ENCODE measurements at places on chromosomes 2 and 18.

GRCh38 chr2:175633227-175633626 lies 368.8 kb downstream of the LNPK start:
- DNase-seq, result no peak

DNA sequence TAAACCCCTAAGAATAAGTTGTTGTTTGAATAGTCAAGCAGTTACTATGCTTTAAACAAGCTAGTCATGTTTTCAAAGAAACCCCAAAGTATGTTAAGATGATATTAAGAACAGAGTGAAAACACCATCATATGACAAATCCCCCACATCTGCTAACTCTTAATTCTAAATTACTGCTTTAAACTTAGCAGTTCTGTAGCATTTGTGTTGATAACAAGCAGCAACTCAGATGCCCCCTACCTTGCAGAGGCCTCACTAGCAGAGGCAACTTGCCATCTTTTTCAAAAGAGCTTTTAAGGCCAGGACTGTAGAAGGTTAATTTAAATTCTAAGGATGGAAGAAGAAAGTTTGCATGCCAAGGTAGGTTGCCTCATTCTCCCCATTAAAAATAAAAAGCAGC lies 376.2 kb downstream of the SETBP1 start:
- DNase-seq, result no peak

- DNase-seq, result no peak
These were observed 10.6 kb upstream of the WIPF1 start for GRCh38 chr2:174607989-174608865.

GRCh38 chr2:204207866-204208265 lies 271.3 kb downstream of the ICOS start:
- DNase-seq, result no peak

GRCh38 chr2:97716695-97717612 lies 3.6 kb downstream of the ZAP70 start:
- DNase-seq, result no peak

DNA sequence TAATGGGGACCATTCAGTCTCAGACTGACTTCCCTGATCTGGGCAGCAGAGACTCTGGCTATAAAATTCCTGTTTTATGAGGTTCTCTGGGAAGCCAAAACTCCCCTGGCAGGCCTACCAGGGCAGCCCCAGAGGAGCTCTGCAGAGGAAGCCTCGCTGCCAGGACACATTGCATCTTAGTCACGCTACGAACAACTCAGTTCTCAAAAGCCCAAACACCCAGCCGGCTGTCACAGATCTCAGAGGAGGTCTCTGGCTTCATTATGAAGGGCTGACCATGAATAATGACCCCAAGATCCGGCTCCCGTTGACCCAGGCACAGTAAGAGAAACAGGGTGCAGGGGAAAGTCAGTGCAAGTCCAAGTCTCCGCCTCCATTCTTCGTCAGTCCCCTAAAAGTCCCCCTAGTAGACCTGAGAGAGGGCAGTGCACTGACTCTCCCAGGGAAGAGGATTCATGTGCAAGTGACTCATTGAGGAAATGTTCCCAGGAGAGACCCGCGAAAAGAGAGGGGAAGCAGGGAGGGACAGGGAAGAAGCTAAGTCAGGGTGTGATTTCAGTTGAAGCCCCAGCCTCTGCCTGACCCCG lies 212.3 kb downstream of the CYP26B1 start:
- no peak for DNase-seq

GRCh38 chr2:105490204-105490603 lies 91.4 kb upstream of the FHL2 start:
- DNase-seq, result no peak

GRCh38 chr2:216633616-216634369 lies 573 bp downstream of the IGFBP2 start:
- DNase-seq, result no peak

DNA sequence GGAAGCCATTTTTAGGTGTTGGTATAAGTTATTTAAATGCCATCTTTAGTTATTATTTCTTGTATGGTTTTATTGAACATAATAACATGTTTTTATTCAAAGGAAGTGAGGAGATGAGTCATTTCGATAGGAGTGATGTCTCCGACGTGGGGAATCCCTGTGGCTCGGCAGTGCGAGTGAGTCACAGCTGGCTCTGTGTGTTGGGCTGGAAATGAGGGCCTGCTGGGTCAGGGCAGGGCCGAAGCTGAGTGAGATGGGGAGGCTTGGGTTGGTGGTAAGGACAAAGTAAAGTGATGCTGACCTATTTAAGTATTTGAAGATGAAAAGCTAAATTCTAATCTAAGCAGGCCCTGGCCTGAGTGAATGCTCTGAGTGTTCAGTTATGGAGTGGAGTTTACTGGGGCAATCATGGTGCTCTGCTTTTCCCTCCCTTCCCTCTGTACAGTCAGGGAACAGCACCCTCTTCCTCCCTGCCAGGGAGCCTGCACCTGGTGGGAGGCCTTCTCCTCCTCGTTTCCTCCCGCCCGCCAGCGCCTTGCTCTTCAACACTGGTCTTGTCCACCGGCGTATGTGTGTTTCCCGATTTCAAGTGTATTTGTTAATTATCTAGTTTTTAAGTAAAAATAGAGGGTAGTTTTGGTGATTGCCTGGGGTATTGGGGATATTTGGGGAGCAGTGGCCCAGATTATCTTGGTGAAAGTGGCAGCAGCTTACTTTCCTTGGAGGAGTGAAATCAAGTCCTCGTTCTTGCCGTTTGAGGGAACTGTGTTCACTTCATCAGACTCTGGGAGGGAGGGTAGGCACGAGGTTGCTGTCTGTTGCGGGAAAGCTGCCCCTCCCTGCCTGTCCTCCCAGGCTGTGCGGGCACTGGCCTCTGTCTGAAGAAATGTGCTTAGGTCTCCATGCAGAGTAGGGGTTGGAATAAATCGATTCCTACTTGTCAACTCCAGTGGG lies 157.0 kb downstream of the LDLRAD4 start:
- no peak for DNase-seq

- no peak for DNase-seq
These were observed 11.3 kb downstream of the WDR7 start for GRCh38 chr18:56662502-56662901.

- no peak for DNase-seq
These were observed 13.9 kb upstream of the RBMS1 start for GRCh38 chr2:160507464-160507863.

GRCh38 chr2:160221391-160222276 lies 21.6 kb upstream of the ITGB6 start:
- DNase-seq, result no peak

GRCh38 chr2:37344453-37345361 lies at the start of gene QPCT:
Gene QPCT, plus strand, starts transcription at chr2:37344630. Its CDS starts 102 bp downstream, at chr2:37344732.
- no peak for DNase-seq

DNA sequence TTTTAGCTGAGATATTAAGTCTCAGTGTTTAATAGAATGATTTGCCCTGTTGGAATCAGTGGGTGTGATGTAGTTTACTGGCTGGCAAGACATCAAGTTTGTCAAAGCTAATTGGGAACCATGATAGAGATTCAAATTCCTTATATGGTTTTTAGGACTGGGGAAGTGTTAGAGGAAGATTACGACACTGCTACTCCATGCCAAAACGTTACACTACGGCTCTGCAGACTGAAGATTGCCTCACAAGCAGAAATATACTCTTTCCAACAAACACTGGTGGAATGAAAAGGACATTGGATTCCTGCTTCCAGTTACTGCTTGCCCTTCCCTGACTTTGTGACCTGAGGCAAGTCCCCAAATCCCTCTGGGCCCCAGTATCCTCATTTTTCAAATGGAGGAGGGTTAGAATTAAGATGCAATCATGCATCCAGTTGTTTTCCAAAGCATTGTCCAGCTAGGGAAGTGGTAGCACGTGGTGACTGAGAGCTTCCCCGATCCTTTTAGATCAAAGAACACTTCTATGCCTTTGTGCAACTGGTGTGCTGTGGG lies 147.6 kb downstream of the CDC42EP3 start:
- DNase-seq, result no peak

All from D721Med (cell line).